ENCODE measurements at places on chromosomes 12 and 14.

DNA sequence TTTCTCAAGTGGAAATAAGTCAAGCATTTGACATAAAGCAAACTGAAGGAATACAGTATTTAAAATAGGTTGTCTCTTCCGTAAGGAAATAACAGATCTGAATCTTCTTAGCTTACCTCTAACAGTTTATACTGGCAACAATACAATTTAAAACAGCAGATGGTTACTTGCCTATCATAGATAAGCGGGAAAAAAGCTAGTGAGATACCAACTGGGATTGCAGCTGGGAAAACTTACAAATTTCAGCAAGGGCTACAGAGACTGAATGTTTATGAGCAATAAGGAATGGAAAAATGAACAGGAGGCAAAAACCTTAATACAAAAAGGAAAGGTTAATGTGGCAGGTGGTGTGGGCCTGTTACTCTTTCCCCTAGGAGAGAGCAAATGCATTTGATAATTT, 220.0 kb downstream of the RASSF9 start:
- DNase-seq = no peak

- no peak for DNase-seq
Measured at GRCh38 chr12:97109441-97109840, 202.4 kb downstream of the NEDD1 start.

DNA sequence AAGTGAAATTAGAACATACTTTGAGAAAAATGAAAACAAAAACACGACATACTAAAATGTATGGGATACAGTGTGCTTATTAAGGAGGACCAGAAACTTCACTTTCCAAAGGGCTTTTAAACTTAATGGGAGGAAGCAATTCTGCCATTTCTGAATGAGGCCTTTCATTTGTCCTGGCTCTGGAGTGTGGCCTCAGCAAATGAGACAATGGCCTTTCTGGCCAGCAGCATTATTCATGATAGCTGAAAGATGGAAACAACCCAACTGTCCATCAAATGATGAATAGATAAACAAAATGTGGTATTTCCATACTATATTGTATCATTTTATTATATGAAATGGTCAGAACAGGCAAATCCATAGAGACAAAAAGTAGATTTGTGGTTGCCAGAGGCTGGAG, 338.6 kb downstream of the CEP128 start:
- DNase-seq = no peak

DNA sequence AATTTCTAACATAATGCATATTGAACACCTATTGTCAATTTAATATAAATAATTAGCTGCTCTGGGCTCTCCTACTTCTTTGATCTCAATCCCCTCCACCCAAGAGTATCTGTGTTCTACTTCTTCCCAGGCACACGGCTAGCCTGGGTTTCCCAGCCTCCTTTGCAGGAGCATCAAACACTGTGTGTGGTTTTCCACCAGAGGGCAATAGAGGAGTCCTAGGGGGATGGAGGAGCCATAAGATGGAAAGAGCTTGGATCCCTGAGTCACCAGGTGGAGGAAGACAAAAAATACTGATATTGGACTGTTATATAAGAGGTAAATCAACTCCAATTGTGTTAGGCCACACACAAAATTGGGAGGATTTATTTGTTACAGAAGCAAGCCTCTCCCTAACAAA, 333.7 kb downstream of the GLT1D1 start:
- DNase-seq = no peak

GRCh38 chr12:99766408-99766807, 118.9 kb downstream of the GARIN6 start:
- DNase-seq = no peak

GRCh38 chr14:82500222-82500621, 966.6 kb upstream of the SEL1L start:
- DNase-seq = no peak

GRCh38 chr12:85029456-85029855, 6.6 kb downstream of the TSPAN19 start:
- no peak for DNase-seq

DNA sequence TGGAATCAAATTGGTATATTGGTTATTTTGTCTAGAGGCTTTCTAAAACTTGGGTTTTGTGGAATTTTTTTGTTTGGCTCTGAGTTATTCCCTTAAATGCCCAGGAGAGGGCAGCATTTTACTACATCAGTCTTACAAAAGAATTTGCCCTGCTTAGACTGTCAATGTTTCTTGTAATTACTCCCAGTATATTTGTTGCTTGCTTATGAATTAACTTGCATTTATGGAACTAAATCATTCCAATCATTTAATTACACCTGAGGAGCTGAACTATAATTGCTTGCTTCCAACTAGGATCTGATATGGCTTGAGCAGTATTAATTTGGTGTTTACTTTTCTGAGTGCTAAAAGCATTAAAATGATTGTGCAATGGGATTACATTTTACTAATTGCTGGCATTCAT, 48.7 kb downstream of the MIPOL1 start:
- no peak for DNase-seq

DNA sequence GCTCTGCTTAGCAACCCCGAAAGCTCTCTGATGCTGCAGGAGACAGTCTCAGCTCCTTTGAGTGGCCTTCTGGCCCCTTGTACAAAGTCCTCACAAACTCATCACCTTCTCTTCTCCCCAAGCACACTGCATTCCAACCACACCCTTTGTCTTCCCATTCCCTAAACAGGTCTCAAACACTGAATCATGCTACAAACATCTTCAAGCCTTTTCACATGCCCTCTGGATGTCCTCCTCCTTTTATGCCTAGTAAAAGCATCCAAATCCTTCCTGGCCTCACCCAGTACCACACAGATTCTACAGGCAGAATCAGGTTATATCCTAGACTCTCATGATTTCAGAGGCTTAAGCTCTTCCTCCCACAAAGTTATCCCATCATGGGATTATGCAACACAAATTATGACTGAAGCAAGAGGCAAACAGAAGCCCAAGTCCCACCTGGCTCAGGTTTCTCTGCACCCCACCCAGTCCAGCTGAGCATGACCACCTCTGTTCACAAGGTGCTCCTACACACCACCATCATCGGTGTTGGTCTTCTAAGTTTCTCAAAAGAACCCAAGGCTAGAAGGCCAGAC, 61.4 kb upstream of the PCED1B start:
- peak; percentile 72 for DNase-seq

DNA sequence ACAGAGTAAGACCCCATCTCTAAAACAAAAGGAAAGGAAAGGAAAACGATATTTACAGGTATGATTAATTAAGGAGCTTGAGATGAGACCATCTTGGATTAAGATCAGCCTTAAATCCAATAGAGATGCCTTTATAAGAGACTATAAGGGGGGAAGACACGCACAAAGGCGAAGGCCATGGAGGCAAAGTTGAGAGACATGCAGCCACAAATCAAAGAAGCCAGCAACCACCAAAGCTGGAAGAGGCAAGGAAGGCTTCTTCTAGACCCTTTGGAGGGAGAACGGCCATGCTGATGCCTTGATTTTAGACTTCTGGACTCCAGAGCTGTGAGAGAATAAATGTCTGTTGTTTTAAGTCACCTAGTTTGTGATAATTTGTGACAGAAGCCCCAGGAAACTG, 39.6 kb upstream of the MED13L start:
- DNase-seq = no peak

- no peak for DNase-seq
Measured at GRCh38 chr12:83793616-83794015, 1106.9 kb downstream of the TMTC2 start.

DNA sequence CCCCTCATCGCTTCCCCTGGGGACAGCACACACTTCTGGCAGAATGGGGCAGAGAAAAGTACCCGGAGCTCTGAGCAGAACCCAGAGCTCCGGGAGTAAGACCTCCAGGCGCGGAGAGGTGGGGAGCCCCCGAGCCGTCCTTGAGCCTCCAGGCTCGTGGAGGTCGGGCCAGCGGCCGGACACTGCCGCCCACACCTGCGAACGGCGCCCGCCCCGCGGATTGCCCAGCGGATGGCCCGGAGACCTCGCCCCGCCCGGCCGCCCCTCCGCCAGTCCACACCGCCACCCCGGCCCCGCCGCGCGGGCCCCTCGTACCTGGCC, 344 bp downstream of the SPTLC2 start:
- DNase-seq = no peak

GRCh38 chr12:7042842-7043241, 17.7 kb upstream of the C1S start:
- DNase-seq = peak; percentile 17

GRCh38 chr14:60637479-60638315, 11.6 kb downstream of the SIX1 start:
- no peak for DNase-seq

DNA sequence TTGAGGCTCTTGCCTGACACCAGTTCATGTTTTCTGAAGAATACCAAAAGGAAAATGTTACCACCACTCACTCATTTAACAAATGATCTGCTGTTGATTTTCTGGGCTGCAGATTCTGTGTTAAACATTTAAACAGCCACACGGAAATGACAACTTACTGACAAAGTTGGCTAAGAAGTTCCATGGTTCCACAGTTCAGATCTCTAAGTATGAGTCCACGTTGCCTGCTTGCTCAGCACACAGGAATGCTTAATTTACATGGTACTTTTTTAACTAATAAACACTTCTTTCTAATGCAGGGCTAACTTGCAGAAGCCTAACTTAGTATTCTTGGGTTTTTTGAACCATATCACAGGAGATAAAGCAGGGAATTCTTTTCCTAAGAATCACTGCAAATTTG, 34.7 kb downstream of the PTGER2 start:
- no peak for DNase-seq

DNA sequence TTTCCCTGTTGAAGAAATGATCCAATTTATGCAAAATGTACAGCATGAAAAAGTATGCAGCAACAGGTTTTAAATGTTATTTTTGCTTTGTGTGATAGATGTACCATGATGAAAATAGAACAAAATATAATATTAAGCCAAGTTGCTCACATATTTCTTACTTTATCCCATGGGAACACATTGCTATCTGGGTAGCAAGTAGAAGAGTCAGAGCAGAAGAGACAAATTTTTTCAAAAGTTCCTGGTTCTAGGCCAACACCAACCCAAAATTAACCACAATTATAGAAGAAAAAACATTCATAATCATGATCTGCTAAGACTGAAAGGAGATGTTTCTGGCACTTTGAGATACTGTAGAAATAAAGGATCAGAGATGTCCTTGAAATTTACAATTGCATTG, 79.9 kb upstream of the SYT10 start:
- DNase-seq = no peak

DNA sequence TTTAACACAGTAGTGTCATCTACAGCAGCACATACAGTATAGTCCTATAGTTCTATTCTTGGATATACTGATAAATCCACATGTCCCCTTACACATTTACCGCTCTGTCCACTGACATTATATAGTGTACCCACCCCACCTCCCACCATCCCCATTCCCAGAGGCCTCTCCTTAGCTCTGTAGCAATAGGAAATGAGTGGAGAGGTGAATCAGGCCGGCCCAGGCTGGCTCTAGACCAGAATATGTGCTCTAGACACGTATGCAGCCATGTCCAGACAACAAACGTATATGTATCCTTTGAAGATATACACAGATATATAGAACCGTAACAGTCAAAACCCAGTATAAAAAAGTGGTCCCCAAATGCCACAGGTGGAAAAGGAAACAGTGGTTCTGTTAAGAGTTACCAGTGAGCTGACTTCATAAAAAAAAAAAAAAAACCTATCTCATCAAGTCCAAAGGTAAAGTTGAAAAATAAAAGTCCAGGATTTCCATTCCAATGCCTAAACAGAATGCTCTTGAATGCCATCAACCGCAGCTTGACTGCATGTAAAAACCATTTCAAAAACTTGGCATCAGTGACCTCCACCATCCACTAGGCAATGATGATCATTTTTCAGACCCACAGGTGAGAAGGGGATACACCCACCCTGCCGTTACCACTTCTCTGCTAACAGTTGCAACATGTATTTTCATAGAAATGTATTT, 16.7 kb downstream of the EGLN3 start:
- DNase-seq = no peak

- DNase-seq = no peak
Measured at GRCh38 chr14:55782166-55782565, 202.2 kb downstream of the KTN1 start.

DNA sequence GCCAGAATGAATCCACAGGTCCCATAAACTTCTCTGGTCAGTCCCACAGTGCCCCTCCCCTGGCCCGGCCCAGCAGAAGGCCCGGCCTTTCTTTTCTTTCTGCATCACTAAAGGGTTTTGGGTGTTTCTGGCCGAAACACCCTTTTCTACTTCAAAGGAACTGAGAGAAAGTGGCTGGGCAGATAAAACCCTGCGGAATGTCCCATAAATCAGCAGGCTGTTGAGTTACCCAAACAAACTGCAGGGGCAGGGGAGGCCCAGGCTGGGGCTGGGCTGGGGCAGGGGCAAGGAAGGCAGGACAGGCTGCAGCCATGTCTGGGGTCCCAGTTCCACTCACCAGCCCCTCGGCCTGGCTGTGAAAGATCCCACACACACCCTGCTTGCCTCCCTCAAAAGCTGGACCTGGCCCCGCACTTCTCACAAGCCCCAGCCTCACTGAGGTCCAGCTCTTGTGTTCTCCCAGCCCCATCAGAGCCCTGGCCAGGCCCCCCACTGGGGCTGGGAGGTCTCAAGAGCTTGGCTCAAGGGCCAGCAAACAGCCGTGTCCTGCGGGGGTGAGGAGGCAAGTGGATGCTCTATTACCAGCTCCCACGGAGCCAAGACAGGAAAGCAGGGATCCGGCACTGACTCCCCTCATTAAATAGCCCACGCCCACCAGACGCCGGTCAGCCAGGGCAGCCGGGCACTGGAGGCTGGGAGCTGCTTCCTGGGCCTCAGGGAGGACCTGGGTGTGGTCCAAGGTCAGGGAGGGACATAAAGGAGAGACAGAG, 41.9 kb downstream of the CCNK start:
- DNase-seq = no peak

- DNase-seq = no peak
Measured at GRCh38 chr12:70619471-70620152, 17.6 kb downstream of the PTPRB start.

DNA sequence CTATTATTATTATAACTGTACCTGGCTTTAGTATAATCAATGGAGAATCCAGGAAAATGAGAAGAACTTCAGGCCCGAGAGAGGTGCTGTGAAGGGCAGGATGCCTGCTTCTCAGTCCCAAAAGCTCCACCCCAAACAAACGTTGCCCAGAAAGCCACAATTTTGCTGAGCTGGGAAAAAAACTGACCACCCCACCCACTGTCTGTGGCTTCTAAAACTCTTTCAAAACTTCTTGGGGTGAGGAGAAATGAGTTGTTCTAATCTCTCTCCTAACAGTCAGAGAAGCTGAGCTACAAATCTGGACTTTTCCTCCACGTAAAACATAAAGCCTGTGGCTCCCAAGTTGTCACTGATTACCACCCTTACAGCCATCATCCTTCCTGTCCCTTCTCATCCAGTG, 13.4 kb downstream of the VDR start:
- no peak for DNase-seq

DNA sequence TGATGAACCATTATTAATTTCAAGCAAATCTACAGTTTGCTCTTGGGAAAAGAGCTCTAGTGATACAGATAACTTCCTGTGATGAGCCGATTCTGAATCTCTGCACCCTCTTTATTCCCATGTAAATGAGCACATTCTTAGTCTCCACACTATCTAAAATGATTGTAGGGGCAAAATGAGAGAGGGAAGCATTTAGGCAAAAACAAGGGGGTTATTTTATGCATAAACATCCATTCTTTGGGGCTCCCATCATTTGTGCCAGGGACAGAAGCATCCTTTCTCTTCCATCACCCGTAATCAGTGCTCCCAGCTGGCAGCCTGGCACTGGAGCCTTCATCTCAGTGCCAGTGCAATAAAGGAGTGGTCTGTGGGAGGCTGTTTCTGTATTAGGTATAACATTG, 1.7 kb upstream of the GPD1 start:
- DNase-seq = no peak

GRCh38 chr14:76930549-76930948, 98.0 kb downstream of the IRF2BPL start:
- no peak for DNase-seq

- no peak for DNase-seq
Measured at GRCh38 chr14:94663538-94663937, 51.3 kb downstream of the SERPINA3 start.
